ENCODE measurements at places on chromosomes 3 and 15.

- DNase-seq: no peak
Observed at GRCh38 chr3:49271047-49271446, 6.0 kb downstream of the C3orf62 start.

GRCh38 chr3:17207979-17208378 lies 323.2 kb downstream of the PLCL2 start:
- no peak for DNase-seq

GRCh38 chr3:96334779-96335178 lies 479.6 kb upstream of the EPHA6 start:
- no peak for DNase-seq

GRCh38 chr15:45112143-45112590 lies 1.8 kb downstream of the DUOX2 start:
- DNase-seq: no peak

DNA sequence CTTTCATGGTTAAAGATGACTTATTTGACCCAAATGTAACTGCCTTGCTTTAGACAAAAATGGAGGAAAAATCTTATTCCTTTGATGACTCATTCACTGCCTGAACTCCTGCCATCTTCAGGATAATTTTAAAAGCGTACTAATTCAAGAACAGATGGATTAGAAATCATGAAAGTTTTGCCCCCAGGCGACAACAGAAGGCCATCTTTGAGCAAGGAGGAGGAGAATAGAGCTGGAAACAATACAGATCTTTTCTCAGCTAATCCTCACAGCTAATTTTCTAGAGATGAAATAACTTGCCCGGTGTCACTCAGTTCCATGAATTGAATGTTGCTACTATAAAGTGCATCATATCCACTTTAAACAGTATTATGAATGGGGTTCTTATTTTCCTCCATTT lies 324.7 kb upstream of the RARB start:
- DNase-seq: peak; percentile 21

- DNase-seq: peak; percentile 90
Observed at GRCh38 chr15:80780416-80781221, 1.4 kb downstream of the CEMIP start.

All from astrocyte of the hippocampus (primary cell).